Activated T-helper 1 cell treated with anti-CD3 and anti-CD28 coated beads, Interleukin-12 subunit alpha, Interleukin-12 subunit beta, Interleukin-2, Interleukin-4 antibody, amounts not matched to agents 30 ng/mL and 10 ng/mL and 1 ng/mL, durations not matched to agents 14 hours and 24 hours and 36 hours (primary cell): ENCODE measurements at places on chromosomes 3 and 15. TPM values are rescaled to one million over a fixed set of nuclear protein-coding genes. Genes with fewer than 3 reads are reported as not detected.

PLAAT1 gene
- not detected in 2 replicates for total RNA-seq

DNA sequence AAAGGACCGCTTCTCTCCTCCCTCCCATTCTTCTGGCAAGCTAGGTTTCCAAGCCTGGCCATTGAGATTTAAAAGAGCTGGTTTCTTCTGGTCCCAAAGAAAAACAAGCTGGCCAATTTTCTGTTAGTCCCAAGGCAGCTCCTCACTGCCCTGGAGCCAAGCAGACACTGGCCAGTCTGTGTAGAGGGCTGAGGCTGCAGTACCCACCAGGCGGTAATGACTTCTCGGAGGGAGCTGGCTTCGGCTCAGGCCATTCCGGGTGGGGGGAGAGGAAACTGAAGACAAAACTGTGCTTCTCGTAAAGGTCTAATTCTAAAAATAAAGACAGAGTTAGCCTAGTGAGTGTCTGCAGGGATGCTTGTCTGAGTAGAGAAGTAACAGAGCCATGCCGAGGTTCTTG lies 78.5 kb upstream of the SMAD3 start:
- no peaks in the 10 kb centered on the region for H3K4me1 ChIP-seq
- no peak for DNase-seq
- H3K27ac ChIP-seq = no peak overlapping the region
- H3K27me3 ChIP-seq = peaks cover 20% of the 10 kb centered on the region
- H3K4me3 ChIP-seq = no peak overlapping the region
- H3K36me3 ChIP-seq = no peaks in the 10 kb centered on the region

DNA sequence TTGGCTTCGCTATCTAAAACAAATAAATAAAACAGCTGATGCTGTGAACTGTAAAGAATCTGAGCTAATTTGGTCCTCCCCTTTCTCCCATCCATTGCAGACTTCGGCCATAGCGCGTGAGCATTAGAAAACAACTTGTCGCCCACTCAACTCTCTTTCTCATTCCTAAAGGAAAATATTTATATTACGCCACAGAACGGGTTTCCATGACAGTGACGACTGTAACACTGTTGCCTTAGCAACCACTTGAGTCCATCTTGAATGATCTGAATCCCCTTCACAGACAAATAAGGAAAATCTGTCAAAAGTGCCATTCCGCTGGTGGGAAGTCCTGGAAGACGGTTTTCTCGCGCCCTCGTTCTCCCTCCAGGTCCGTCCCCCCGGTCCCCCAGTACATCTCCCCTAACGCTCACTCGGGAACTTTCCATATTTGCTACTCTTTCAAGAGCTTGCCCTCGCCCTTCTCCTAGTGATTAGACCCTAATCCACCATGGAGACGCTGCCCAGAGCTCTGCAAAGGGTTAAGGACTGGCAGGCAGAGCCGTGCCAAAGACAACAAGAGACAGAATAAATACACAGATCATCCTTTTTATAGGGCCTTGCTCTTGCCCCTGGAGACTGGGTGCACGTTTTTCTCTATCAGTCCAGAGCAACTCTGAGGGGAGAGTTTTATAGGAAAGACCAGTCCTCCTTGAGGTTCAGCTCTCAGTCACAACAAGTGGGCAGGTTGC lies 50.5 kb downstream of the CRYGS start:
- peaks cover 7% of the 10 kb centered on the region for H3K27me3 ChIP-seq
- DNase-seq = no peak
- H3K36me3 ChIP-seq = no peaks in the 10 kb centered on the region
- H3K4me1 ChIP-seq = peaks cover 5% of the 10 kb centered on the region

DNA sequence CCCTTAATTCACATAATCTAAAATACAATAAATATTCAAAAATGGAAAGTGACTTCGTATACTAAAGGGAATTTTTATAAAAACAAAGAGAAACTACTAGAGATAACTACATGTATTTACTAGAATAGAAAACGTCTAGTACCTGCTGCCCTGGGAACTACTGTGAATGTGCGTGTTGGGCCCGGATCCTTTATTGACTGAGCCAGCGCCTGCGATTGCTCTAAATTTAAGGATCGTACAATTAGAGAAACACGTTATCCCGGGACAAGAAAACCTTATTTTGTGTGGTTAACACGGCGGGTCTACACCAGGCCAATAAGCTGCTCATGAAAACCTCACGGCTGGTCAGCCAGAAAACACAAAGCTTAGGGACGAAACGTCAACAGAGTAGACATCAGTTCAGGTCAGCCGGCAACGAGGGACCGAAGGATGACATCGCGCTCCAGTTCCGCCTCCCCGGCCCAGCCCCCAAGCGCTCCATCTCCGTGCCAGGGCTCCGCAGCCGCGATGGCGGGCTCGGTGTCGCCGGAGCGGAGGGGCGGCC lies 555 bp downstream of the TM2D3 start:
- DNase-seq = no peak
- peaks cover 33% of the 10 kb centered on the region for H3K36me3 ChIP-seq
- peak overlapping the region; percentile 89 for H3K27ac ChIP-seq
- H3K27me3 ChIP-seq = no peaks in the 10 kb centered on the region
- peak overlapping the region; percentile 93 for H3K4me3 ChIP-seq

GRCh38 chr3:140898340-140899180 lies 43.1 kb upstream of the SLC25A36 start:
- H3K4me1 ChIP-seq = no peaks in the 10 kb centered on the region
- H3K27ac ChIP-seq = no peak overlapping the region
- H3K36me3 ChIP-seq = no peaks in the 10 kb centered on the region
- DNase-seq = no peak
- H3K4me3 ChIP-seq = no peak overlapping the region
- H3K27me3 ChIP-seq = peaks cover 12% of the 10 kb centered on the region

PPP1R14D gene
- total RNA-seq = not detected in 2 replicates

DNA sequence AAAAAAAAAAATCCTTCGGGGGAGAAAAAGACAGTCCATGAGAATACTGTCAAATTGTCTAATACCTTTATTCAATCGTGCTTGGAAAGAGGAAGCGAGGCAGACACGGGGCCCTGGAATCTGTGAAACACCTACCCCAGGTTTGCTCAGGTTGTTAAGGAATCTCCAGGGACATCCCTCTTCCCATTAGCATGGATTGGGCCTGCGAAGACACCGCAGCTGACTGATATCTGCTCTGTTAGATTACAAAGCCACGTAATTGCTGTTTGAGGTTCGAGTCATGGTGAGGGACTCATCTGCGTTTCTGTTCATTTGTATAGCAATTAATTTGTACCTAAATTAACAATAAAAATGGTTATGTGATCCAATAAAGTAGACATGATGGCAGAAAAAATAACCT lies 91.0 kb downstream of the BDH1 start:
- H3K36me3 ChIP-seq = no peaks in the 10 kb centered on the region
- DNase-seq = no peak
- H3K27ac ChIP-seq = no peak overlapping the region
- no peak overlapping the region for H3K4me3 ChIP-seq

DNA sequence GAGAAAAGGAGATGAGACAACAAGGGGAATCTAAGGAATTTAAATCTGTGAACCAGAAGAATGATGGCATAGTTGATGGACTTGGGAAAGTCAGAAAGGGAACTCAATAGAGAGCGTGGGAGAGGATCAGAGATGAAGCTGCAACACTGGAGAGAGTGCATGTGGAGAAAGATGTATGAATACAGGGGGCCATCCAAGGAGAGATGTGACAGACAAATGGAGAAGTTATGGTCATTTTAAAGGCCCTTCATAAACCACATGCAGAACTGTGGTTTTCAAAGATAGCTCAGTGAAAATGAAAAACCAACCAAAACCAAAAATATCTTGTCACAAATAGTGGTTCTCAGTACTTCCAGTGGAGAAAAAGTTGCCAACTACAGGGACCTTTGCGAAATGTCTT lies 265.2 kb downstream of the SUCLG2 start:
- no peak for DNase-seq
- peaks cover 36% of the 10 kb centered on the region for H3K36me3 ChIP-seq
- H3K4me3 ChIP-seq = no peak overlapping the region
- no peaks in the 10 kb centered on the region for H3K27me3 ChIP-seq
- H3K4me1 ChIP-seq = peaks cover 25% of the 10 kb centered on the region

INO80 gene
- total RNA-seq = 39.2 and 39.6 TPM in 2 replicates

DNA sequence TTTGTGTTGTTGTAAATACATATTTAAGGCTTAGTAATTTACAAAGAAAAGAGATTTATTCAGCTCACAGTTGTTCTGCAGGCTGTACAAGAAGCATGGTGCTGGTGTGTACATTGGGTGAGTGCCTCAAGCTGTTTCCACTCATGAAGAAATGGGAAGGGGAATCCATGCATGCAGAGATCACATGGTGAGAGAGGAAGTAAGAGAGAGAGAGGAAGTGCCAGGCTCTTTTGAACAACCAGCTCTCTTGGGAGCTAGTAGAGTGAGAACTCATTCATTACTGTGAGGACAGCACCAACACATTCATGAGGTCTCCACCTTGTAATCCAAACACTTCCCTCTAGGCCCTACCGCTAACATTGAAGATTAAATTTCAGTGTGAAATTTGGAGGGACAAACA lies 909.2 kb downstream of the NSUN3 start:
- H3K4me1 ChIP-seq = no peaks in the 10 kb centered on the region
- no peak overlapping the region for H3K27ac ChIP-seq
- no peaks in the 10 kb centered on the region for H3K27me3 ChIP-seq
- H3K36me3 ChIP-seq = no peaks in the 10 kb centered on the region

DNA sequence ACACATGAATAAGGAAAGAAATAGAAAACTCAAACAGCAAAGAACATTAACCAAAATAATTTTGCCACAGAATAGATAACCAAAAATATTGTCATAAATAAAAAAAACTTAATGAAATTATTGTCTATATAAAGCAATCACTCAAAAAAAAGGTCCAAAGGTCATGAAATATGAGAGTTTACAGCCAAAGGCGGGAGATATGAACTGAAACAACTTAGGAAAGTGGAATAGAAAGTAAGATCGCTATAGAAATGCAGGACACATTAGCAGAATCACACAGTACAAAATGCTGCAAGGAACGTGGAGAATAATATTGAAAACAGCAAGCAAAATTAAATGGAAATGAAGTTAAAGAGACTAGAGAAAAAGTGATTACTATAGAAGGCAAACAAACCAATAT lies 375.0 kb upstream of the ARHGEF26 start:
- H3K36me3 ChIP-seq = no peaks in the 10 kb centered on the region
- H3K4me1 ChIP-seq = no peaks in the 10 kb centered on the region
- no peak for DNase-seq

KLF15 gene
- total RNA-seq = 0.08 and 0.22 TPM in 2 replicates

DNA sequence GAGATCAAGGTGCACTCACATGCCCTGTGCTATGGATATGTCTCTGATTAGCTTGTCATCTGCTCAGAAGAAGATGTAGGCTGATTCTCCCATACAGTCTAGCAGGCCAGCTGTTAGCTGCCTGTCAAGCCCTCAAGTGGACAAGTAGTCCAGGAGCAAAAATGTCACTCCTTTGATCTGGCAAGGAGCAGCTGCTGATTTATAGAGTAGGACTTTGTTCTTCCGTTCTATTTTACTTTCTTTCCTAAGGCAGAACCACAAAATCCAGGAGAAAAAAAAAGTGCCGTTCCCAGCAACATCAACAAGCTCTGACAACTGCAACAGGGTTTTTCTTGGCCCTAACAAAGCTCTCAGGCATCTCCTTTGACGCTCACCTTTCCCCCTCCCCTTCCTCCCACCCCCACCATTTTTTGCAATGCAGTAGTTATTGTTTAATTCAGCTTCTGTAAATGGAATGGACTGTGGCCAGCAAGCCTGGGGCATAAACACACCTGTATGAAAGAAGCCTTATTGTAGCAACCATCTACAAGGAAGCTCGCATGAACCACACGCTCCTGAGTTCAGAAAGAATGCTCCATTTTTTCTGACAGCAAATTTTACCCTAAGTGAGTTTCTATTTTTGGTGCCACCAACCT lies 196.3 kb downstream of the MEIS2 start:
- no peak overlapping the region for H3K4me3 ChIP-seq
- no peak overlapping the region for H3K27ac ChIP-seq
- no peak for DNase-seq
- no peaks in the 10 kb centered on the region for H3K4me1 ChIP-seq
- no peaks in the 10 kb centered on the region for H3K36me3 ChIP-seq
- H3K27me3 ChIP-seq = no peaks in the 10 kb centered on the region

ITIH1 gene
- total RNA-seq = not detected in 2 replicates

SLC51B gene
- not detected in 2 replicates for total RNA-seq

EFCC1 gene
- 0.21 and 0.22 TPM in 2 replicates for total RNA-seq

GRCh38 chr15:87477737-87478686 lies 778.5 kb downstream of the NTRK3 start:
- DNase-seq = no peak
- no peaks in the 10 kb centered on the region for H3K4me1 ChIP-seq

GRCh38 chr15:80703965-80704364 lies 8.9 kb downstream of the ABHD17C start:
- H3K27ac ChIP-seq = no peak overlapping the region
- no peaks in the 10 kb centered on the region for H3K4me1 ChIP-seq
- H3K4me3 ChIP-seq = no peak overlapping the region
- peaks cover 17% of the 10 kb centered on the region for H3K27me3 ChIP-seq
- no peaks in the 10 kb centered on the region for H3K36me3 ChIP-seq
- no peak for DNase-seq

GRCh38 chr3:79297245-79297960 lies 470.4 kb downstream of the ROBO1 start:
- no peak overlapping the region for H3K4me3 ChIP-seq
- H3K36me3 ChIP-seq = no peaks in the 10 kb centered on the region
- no peaks in the 10 kb centered on the region for H3K4me1 ChIP-seq
- H3K27me3 ChIP-seq = no peaks in the 10 kb centered on the region

CHAC1 gene
- total RNA-seq = 11.7 and 12.4 TPM in 2 replicates

- no peak overlapping the region for H3K4me3 ChIP-seq
- peaks cover 31% of the 10 kb centered on the region for H3K4me1 ChIP-seq
- no peak overlapping the region for H3K27ac ChIP-seq
- peaks cover 3% of the 10 kb centered on the region for H3K36me3 ChIP-seq
- H3K27me3 ChIP-seq = peaks cover 10% of the 10 kb centered on the region
Observed at GRCh38 chr3:28916713-28917499, 364.0 kb upstream of the RBMS3 start.

- H3K27ac ChIP-seq = no peak overlapping the region
- DNase-seq = no peak
- no peak overlapping the region for H3K4me3 ChIP-seq
- H3K36me3 ChIP-seq = no peaks in the 10 kb centered on the region
Observed at GRCh38 chr3:9066141-9066540, 102.9 kb upstream of the RAD18 start.

- H3K4me3 ChIP-seq = no peak overlapping the region
- H3K36me3 ChIP-seq = no peaks in the 10 kb centered on the region
- peaks cover 3% of the 10 kb centered on the region for H3K27me3 ChIP-seq
Observed at GRCh38 chr3:12458901-12459300, 25.4 kb upstream of the TSEN2 start.

- no peak overlapping the region for H3K4me3 ChIP-seq
- DNase-seq = no peak
- H3K36me3 ChIP-seq = no peaks in the 10 kb centered on the region
Observed at GRCh38 chr3:174618368-174619080, 240.6 kb upstream of the NAALADL2 start.

CCR3 gene
- total RNA-seq = 0.29 TPM in 1 of 2 replicates, not detected in the other

FAM81A gene
- 0.49 and 0.60 TPM in 2 replicates for total RNA-seq

DNA sequence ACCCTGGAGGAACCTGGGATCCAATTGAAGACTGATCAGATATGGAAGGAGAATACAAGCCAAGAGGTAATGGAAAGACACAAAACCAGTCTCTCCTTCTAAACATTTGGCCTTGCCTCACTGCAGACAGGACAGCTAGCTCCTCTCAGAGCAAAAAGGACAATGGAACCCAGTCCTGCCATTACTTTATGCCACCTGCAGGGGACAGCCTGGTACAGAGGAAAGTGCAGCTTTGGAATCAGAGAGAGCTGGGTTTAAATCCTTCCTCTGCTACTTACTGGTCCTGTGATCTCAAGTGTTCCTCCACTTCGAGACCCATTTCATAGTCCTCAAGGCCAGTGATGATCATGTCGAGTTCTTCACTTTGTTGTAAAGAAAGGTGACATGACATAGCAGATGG lies 159.4 kb upstream of the SMAD3 start:
- no peaks in the 10 kb centered on the region for H3K27me3 ChIP-seq
- H3K36me3 ChIP-seq = no peaks in the 10 kb centered on the region
- H3K27ac ChIP-seq = no peak overlapping the region
